Smooth muscle cell of the coronary artery (primary cell): ENCODE measurements at places on chromosomes 3 and 15. TPM values are rescaled to one million over a fixed set of nuclear protein-coding genes. Genes with fewer than 3 reads are reported as not detected.

BUB1B gene
- total RNA-seq: 2.9 and 7.0 TPM in 2 replicates

ITIH1 gene
- total RNA-seq: 0.59 TPM in 1 of 2 replicates, not detected in the other

XCR1 gene
- 0.23 TPM in 1 of 2 replicates, not detected in the other for total RNA-seq

IL5RA gene
- not detected in 2 replicates for total RNA-seq
